ENCODE measurements at places on chromosomes 7 and 10. TPM values are rescaled to one million over a fixed set of nuclear protein-coding genes. Genes with fewer than 3 reads are reported as not detected.
A peak's percentile ranks its signal among the peaks of the same experiment; 100 is the strongest.

PCLO gene
- 2.3 TPM for total RNA-seq

EPO gene
- not detected for total RNA-seq

DNA sequence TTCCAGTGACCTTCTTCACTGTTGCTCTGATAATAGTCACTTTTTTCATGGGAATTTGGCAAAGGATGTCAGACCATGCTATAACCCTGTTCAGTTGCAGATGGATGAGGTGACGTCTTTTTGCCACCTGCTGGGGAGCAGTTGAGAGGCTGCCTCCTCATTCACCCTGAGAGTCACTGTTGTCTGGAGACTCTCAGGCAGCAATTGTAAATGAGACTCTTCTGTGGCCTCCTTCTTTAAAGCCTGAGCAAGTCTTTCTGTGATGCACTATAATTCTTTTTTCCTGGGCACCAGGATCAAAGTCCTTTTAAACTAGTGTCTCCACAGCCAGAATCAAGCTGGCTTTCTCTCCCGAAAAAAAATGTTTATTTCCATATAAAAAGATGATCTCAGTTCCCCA lies 345.1 kb downstream of the ARL4A start:
- no peak overlapping the region for H3K4me3 ChIP-seq
- no peaks in the 10 kb centered on the region for H3K36me3 ChIP-seq
- no peaks in the 10 kb centered on the region for H3K27me3 ChIP-seq
- H3K4me1 ChIP-seq = no peaks in the 10 kb centered on the region
- H3K27ac ChIP-seq = no peak overlapping the region

DNA sequence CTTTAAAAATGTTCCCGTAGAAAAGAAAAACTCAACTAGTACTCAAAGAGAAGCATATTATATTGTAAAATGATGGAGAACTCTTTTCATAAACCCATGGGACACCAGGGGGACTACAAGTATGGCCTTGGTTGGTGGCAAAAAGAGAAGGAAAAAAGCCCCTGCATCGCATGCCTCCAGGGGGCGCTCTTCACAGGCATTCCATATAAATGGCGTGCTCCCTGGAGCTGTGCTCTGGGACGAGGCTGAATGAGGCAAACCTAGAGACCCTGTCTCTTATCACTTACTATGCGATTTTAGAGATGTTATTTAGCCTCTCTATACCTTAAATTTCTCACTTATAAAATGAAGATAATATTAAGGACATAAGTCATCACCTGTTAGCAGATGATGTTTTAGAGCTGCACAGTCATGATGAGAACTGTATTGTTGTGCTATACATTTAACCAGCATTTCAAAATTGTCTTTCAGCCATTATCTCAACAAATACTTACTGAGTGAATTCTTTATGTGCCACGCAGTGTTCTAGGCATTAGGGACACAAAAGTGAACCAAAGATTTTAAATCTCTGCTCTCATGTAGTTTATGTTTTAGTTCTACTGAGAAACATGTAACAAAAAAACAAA lies 105.8 kb downstream of the ARHGAP21 start:
- DNase-seq = no peak
- no peaks in the 10 kb centered on the region for H3K4me1 ChIP-seq
- H3K4me3 ChIP-seq = no peak overlapping the region

- no peak overlapping the region for H3K27ac ChIP-seq
- H3K36me3 ChIP-seq = no peaks in the 10 kb centered on the region
- peaks cover 16% of the 10 kb centered on the region for H3K27me3 ChIP-seq
- peaks cover 14% of the 10 kb centered on the region for H3K4me1 ChIP-seq
- no peak for DNase-seq
- H3K4me3 ChIP-seq = peak overlapping the region; percentile 49
Observed at GRCh38 chr10:117175901-117176534, 21.3 kb upstream of the KCNK18 start.

DNA sequence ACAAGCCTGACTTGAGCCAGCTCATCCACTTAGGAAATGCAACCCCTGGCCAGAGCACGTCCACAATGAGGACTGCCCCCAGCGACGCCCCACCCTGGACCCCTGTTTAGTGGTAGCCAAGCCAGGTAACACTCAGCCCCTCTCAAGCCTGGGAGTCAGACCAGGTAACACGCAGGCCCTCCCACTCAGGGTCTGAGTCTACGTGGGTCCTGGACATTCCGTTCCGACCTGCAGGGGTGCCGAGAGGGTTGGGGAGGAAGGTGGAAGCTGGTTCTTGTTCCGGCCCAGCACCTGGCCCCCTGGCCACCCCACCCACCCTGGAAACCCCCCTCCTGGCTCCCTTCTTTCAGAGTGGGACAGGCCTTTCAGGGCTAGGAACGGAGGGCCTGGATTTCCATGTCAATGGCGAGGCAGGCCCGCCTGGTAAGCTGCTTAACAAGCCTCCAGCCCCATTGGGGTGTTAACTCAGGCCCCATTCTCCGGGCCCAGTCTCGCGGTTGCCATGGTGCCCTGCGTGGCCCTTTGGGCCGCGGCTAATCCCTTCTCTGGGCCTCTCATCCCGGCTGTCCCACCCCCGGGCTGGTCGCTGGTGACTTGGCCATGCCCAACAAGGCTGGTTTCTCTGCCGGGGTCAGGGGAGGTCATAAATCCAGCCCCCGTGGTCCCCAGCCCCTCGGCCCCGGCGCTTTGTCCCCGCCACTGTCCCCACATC lies 19.7 kb upstream of the LFNG start:
- peaks cover 71% of the 10 kb centered on the region for H3K27me3 ChIP-seq
- no peak for DNase-seq
- peaks cover 8% of the 10 kb centered on the region for H3K4me1 ChIP-seq
- H3K4me3 ChIP-seq = no peak overlapping the region
- no peak overlapping the region for H3K27ac ChIP-seq

- H3K36me3 ChIP-seq = no peaks in the 10 kb centered on the region
- H3K4me1 ChIP-seq = no peaks in the 10 kb centered on the region
- no peak for DNase-seq
- H3K27me3 ChIP-seq = no peaks in the 10 kb centered on the region
Observed at GRCh38 chr10:62475551-62475950, 101.4 kb downstream of the ZNF365 start.

DNA sequence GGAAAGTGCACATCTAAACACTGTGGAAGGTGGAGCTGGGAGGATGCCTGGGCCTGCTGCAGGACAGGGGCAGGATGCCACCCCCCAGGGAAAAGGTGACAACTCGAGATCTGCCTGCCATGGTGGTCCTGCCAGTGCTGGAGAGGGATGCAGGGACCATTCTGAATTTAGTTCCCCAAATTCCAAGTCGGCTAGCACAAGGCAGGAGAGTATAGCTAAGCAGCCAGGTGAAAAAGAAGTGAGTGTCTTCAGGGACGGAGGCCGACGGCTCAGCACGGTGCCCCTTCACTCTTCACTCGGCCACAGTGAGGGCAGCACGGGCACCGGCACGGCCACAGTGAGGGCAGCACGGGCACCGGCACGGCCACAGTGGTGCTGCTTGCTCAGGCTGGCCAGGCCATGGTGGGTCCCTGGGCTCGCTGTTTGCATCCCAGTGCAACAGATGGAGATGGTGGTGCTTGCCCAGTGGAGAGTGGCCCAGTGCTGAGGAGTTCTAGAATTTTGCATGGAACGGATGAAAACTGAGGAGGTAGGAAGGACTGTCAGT lies 161.3 kb upstream of the SHH start:
- DNase-seq = no peak
- H3K36me3 ChIP-seq = no peaks in the 10 kb centered on the region
- no peaks in the 10 kb centered on the region for H3K27me3 ChIP-seq
- H3K4me1 ChIP-seq = no peaks in the 10 kb centered on the region
- H3K4me3 ChIP-seq = no peak overlapping the region

DNA sequence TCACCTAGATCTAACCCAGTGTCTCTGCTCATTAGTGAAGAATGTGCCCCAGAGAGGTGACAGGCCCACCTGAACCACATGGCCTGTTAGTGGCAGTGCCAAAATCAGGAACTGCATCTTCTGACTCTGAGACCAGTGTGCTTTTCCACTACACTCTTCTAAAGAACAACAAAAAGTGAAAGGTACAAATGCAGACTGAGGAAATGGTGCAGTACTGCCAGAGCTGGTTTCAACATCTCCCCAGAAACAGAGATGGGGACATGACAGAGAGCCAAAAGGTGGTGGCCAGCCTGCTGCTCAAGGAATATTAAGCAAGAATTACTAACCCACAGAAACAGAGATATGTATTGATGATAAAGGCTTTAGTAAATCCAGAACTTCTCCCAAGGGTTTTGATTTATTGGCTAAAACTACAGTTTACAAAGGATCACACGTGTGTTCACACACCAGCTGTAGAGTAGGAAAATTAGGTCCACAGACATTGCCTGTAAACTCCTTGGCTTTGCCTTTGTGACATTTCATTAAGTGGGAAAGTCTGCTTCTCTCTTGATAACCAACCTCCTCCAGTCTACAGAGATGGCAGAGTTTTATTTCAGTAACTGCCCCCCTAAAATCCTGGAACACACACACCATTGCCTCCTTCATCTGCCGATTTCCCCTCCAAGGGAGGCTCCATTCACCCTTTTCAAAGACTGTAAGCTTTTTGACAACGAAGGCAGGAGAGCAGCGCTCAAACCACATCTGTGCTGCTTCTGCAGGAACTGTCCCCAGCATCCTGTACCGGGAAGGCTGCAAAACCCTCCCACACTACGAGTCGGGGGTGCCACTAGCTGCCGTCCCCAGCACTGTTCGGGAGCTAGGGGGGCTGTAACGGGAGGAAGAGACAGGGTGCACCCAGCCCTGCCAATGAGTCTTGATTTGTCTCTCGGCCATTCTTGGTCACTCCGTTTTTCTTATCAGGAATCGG lies 29.8 kb downstream of the GSDME start:
- peak; percentile 89 for DNase-seq
- H3K4me3 ChIP-seq = no peak overlapping the region
- peaks cover 14% of the 10 kb centered on the region for H3K4me1 ChIP-seq
- H3K27me3 ChIP-seq = no peaks in the 10 kb centered on the region
- no peaks in the 10 kb centered on the region for H3K36me3 ChIP-seq

All from esophagus muscularis mucosa (tissue), 4 donors.